Urinary bladder (tissue), 4 donors: ENCODE measurements at places on chromosomes 1 and 21. TPM values are rescaled to one million over a fixed set of nuclear protein-coding genes. Genes with fewer than 3 reads are reported as not detected.

NECTIN4 gene
- polyA plus RNA-seq, result 5.0 TPM

ACTL8 gene
- not detected for polyA plus RNA-seq

CCDC30 gene
- 1.5 TPM for polyA plus RNA-seq

TNFRSF25 gene
- polyA plus RNA-seq, result 4.3 TPM

MDM4 gene
- polyA plus RNA-seq, result 4.4 TPM
